ENCODE measurements at places on chromosomes 1 and 21.

DNA sequence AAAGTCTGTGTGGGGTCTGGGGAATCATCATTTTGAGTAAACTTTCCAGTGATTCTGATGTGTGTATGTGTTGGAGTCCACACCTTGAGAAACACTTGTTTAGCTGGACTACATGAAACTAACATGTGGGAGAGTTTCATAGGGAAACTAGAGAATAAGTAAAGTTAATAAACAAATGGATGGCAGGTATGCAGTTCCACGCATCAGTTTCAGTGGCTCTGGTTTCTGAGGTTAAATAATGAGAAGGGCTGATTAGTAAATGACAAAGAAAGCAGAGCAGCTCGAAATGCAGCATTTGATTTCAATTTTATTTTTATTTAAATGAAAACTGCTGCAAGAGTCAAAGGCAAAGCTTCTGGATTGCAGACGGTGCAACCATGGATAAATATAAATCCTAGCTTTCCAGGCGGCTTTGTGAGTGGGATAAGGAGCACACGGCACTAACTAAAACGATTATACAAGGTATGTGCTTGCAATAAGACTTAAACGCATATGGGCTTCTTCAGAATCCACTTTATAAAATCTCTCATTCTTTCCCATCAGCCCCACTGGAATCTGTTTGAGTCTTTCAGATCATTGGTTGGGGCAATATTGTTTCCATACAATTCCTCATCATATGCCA, 310.7 kb downstream of the PLPP3 start:
- DNase-seq = no peak

GRCh38 chr1:9618909-9619679, 30.4 kb downstream of the TMEM201 start:
- no peak for DNase-seq

GRCh38 chr1:16302709-16303627, 49.3 kb downstream of the FBXO42 start:
- DNase-seq = no peak

- no peak for DNase-seq
Measured at GRCh38 chr1:206456577-206457370, 13.5 kb upstream of the IKBKE start.

GRCh38 chr1:16960560-16961296, 19.7 kb downstream of the MFAP2 start:
- peak; percentile 80 for DNase-seq

DNA sequence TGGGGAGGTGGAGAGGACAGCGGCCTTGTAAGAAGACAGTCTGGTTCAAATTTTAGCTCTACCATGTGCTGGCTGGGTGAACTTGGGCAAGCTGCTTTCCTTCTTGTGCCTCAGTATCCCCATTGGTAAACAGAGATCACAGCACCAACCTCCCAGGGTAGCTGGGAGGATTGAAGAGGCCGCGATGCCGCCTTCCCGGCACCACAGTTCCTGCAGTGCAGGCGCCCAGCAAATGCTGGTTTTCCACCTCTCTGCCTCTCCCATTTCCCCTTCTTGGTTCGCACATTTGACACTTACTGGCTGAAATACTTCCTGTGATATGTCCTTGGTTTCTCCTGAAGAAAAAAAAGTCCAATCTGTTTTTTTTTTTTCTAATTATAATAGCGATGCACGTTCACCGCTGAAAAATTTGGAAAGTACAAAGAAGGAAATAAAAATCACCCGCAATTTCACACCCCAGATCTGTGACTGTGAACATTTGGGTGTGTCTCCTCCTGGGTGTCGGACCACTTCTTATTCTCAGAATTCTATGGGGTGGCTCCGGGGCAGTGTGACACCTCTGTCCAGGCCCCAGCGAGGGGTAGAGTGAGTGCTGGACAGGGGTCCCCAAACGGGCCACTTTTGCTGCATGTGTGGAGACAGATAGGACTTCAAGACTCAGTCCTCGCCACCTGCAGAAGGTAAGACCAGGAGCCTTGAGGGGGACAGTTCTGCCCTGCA, 73.1 kb downstream of the RUNX3 start:
- no peak for DNase-seq

- DNase-seq = no peak
Measured at GRCh38 chr21:43345746-43346409, 81.1 kb downstream of the SIK1 start.

GRCh38 chr1:108124622-108125311, 75.4 kb downstream of the SLC25A24 start:
- DNase-seq = no peak

Measured in mesothelial cell of epicardium (in vitro differentiated cells).